T-cell (primary cell): ENCODE measurements at places on chromosomes 7 and 10. TPM values are rescaled to one million over a fixed set of nuclear protein-coding genes. Genes with fewer than 3 reads are reported as not detected.

The EPO gene
- not detected for total RNA-seq

The HOXA7 gene
- not detected for total RNA-seq

GRCh38 chr7:159141660-159142059, 3.0 kb downstream of the VIPR2 start:
- no peaks in the 10 kb centered on the region for H3K27me3 ChIP-seq
- no peaks in the 10 kb centered on the region for H3K36me3 ChIP-seq
- no peak overlapping the region for H3K4me3 ChIP-seq
- H3K4me1 ChIP-seq: peaks cover 20% of the 10 kb centered on the region

- no peak overlapping the region for H3K4me3 ChIP-seq
- peaks cover 46% of the 10 kb centered on the region for H3K27me3 ChIP-seq
- no peaks in the 10 kb centered on the region for H3K36me3 ChIP-seq
- no peak for DNase-seq
- H3K27ac ChIP-seq: no peak overlapping the region
- H3K4me1 ChIP-seq: peaks cover 2% of the 10 kb centered on the region
Measured at GRCh38 chr10:1366322-1366691, 310.1 kb downstream of the WDR37 start.

The TFR2 gene
- total RNA-seq: 3.8 TPM

GRCh38 chr10:29828956-29829355, 194.2 kb upstream of the SVIL start:
- no peak overlapping the region for H3K4me3 ChIP-seq
- no peaks in the 10 kb centered on the region for H3K4me1 ChIP-seq
- no peak overlapping the region for H3K27ac ChIP-seq
- no peaks in the 10 kb centered on the region for H3K36me3 ChIP-seq

DNA sequence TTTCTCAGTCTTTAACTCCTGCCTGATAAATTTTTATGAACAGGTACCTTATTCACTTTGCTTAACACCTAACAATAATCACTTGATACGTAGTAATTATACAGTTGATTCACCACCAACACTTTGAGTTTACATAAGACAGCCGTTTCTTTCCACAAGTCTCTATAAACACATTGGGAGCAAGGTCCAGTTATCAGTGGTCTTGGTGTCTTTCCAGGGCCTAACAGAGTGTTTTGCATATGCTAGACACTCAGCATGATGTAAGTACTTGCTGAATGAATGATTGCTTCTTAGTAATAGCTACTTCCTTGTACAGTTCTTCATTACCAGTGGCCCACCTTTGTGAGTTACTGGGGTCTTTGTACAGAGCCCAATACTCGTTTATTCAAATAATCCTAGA, 6.4 kb downstream of the CLDN12 start:
- no peak overlapping the region for H3K4me3 ChIP-seq
- no peak overlapping the region for H3K27ac ChIP-seq
- no peaks in the 10 kb centered on the region for H3K36me3 ChIP-seq
- H3K27me3 ChIP-seq: no peaks in the 10 kb centered on the region
- DNase-seq: no peak

The PDIA4 gene
- 75.3 TPM for total RNA-seq

The TMEM248 gene
- 97.6 TPM for total RNA-seq

DNA sequence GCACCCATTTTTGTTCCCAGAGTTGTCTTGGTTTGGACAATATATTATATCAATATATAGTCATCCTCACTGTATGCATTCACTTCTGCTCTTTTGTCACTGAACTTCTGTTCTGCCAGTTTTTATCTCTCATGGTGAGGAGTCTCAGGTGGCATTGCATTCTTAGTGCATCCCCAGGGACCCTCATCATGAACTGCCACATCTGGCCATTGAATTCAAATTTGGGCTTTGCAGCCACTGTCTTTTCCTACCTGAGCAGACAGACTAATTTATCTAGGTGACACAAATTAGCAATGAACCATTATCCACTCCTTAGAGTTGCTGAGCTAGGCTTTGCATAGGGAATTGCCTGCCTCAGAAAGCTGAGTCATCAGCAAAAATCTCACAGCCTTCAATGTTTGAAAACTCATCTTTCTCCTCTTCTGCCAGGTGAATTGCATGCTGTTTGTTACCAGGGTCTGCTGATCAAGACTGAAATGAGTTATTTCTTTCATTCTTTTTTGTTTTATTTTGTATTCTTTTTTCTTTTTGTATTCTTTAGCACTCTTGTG, 316.8 kb upstream of the MTPN start:
- no peaks in the 10 kb centered on the region for H3K36me3 ChIP-seq
- no peak overlapping the region for H3K27ac ChIP-seq
- DNase-seq: no peak
- H3K4me1 ChIP-seq: no peaks in the 10 kb centered on the region

DNA sequence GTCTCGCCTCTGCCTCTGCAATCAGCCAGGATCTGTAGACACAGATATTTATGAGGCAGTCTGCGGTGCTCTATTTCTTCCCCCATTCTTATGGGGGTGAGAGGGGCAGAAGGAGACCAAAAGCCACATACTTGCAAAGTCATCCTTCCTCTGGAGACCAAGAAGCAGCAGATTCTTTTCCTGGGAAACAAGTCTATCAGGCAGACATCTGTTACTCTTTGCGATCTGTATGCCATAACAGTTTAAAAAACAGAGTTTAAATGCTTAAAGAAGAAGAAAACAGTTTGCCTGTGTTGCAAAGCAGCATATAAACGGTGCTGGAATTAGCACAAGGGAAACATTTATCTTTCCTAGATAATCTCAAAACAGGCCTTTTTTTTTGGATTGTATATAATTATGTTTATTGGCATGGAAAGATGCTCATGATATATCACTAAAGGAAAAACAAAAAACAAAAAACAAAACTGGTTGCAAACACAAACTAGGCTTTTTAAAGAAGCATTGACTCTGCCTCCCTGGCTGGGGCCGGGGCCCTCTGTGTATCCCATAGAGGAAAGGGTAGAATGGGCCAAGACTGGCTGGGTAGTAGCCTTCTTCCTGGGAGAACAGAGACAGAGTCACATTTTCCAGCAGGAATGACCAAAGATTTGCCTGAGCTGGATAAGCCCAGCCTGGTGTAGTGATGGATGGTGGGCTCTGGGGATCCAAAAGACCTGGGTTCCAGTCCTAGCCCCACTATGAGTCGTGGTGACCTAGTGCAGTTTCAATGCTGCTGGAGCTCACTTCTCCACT, 50.4 kb downstream of the RGS10 start:
- H3K4me1 ChIP-seq: peaks cover 62% of the 10 kb centered on the region
- H3K27ac ChIP-seq: no peak overlapping the region
- H3K27me3 ChIP-seq: no peaks in the 10 kb centered on the region
- no peaks in the 10 kb centered on the region for H3K36me3 ChIP-seq

The ARL3 gene
- total RNA-seq: 3.5 TPM

- no peaks in the 10 kb centered on the region for H3K27me3 ChIP-seq
- H3K36me3 ChIP-seq: no peaks in the 10 kb centered on the region
- no peak overlapping the region for H3K4me3 ChIP-seq
Measured at GRCh38 chr7:103560136-103560535, 114.1 kb upstream of the SLC26A5 start.

DNA sequence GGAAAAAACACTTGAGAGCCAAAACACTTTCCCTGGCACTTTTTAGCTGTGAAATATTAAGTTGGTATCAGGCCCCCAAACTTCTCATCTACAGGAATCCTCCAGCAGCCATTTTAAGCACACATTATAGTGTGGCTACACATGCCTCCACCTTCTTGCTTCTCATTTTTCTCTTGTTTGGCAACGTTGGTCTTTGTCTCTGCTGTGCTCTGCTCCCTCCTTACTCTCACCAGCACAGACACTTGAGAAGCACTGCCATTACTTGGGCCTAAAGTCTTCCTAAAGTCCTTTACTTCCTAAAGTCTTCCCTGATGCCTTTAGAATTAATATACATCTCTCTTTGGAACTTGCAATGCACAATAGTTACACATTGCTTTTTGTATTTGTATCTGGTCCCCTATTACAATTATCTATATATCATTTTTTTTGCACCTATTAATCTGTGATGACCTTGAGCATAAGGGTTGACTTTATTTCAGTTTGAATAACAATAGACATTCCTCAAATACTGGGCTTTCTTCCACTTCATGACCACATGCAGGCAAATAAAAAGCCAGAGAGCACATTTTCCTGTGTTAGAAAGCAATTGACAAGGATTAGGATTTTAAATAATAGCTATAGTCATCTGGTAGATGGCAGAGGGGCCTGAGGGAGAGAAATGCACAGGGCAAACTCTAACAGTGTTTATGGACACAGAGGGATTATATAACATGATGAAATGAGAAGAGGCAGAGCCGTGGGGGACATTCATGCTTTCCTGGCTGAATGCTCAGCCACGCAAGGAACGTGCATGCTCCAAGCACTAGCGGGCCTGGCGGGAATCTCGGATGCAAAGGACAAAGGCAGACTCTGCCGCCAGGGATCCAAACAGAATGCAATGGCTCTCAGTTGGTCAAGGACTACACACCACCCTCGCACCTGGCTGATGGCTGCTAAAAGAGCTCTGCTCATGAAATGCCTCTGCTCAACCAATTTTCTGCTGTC, 99.3 kb downstream of the CDC14C start:
- H3K27me3 ChIP-seq: no peaks in the 10 kb centered on the region
- H3K4me3 ChIP-seq: no peak overlapping the region
- H3K4me1 ChIP-seq: no peaks in the 10 kb centered on the region

DNA sequence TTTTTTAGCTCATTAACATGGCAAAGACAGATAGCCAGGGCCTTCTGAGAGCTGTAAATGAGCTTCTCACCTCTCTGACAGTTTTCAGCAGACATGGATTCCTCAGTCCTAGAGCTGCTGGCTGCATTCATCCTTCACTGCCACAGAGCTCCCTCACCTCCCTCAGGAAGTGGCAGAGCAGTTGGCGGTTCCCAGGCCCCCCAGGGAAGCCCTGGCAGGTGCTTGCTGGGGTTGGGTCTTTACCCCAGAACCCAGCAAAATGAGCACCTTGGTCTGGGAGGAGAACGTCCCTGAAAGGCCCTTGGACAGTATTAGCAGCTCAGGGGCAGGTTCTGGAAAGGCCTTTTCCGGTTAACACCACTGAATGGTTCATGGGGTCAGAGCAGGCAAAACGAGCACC, 288.0 kb downstream of the PTPRN2 start:
- H3K27me3 ChIP-seq: peaks cover 18% of the 10 kb centered on the region
- no peaks in the 10 kb centered on the region for H3K36me3 ChIP-seq
- no peaks in the 10 kb centered on the region for H3K4me1 ChIP-seq
- DNase-seq: no peak
- H3K27ac ChIP-seq: no peak overlapping the region

GRCh38 chr7:99562832-99563231, 4.4 kb downstream of the ZNF655 start:
- peaks cover 65% of the 10 kb centered on the region for H3K36me3 ChIP-seq
- no peaks in the 10 kb centered on the region for H3K27me3 ChIP-seq
- no peak overlapping the region for H3K4me3 ChIP-seq

The PCLO gene
- total RNA-seq: 0.03 TPM

GRCh38 chr10:35336921-35337823, 863 bp downstream of the CCNY start:
- no peaks in the 10 kb centered on the region for H3K27me3 ChIP-seq
- no peaks in the 10 kb centered on the region for H3K36me3 ChIP-seq
- H3K4me3 ChIP-seq: peak overlapping the region; percentile 65

GRCh38 chr10:129046065-129046681, 420.9 kb upstream of the MGMT start:
- H3K27me3 ChIP-seq: peaks cover 20% of the 10 kb centered on the region
- no peak overlapping the region for H3K27ac ChIP-seq
- no peaks in the 10 kb centered on the region for H3K36me3 ChIP-seq
- H3K4me3 ChIP-seq: no peak overlapping the region
- H3K4me1 ChIP-seq: peaks cover 12% of the 10 kb centered on the region
- no peak for DNase-seq

DNA sequence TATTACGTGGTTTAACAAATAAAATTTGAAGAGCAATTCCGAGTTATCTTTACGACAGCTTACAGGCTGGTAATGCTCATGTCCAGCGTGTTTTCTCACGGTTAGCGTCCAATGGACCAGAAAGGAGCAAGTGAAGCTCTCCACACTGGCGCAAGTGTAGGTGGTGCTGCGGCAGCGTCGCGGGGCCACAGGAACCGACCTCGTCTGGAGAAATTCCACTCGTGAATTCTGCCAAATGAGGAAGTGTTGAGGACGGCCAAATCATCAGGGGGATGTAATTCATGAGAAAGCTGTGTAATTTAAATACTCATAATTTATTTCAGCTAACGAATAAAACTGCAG, 350 bp upstream of the ZNF37A start:
- peaks cover 4% of the 10 kb centered on the region for H3K4me1 ChIP-seq
- peak overlapping the region; percentile 85 for H3K4me3 ChIP-seq
- H3K27ac ChIP-seq: peak overlapping the region; percentile 41
- DNase-seq: no peak

- no peaks in the 10 kb centered on the region for H3K36me3 ChIP-seq
- H3K4me3 ChIP-seq: peak overlapping the region; percentile 94
- no peak for DNase-seq
Measured at GRCh38 chr7:87218796-87219544, 562 bp downstream of the TMEM243 start.
